ENCODE measurements at places on chromosomes 7 and 10.

DNA sequence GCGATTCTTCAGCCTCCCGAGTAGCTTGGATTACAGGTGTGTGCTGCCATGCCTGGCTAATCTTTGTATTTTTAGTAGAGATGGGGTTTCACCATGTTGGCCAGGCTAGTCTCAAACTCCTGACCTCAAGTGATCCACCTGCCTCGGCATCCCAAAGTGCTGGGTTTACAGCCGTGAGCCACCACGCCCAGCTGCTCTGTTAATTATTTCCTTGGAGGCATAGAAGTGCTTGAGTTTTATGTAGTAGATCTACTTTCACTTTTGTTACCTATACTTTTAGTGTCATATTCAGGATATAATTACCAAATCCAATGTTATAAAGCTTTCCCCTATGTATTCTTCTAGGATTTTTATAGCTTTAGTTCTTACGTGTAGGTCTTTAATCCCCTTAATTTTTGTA, 1093.0 kb downstream of the GATA3 start:
- no peak for DNase-seq

DNA sequence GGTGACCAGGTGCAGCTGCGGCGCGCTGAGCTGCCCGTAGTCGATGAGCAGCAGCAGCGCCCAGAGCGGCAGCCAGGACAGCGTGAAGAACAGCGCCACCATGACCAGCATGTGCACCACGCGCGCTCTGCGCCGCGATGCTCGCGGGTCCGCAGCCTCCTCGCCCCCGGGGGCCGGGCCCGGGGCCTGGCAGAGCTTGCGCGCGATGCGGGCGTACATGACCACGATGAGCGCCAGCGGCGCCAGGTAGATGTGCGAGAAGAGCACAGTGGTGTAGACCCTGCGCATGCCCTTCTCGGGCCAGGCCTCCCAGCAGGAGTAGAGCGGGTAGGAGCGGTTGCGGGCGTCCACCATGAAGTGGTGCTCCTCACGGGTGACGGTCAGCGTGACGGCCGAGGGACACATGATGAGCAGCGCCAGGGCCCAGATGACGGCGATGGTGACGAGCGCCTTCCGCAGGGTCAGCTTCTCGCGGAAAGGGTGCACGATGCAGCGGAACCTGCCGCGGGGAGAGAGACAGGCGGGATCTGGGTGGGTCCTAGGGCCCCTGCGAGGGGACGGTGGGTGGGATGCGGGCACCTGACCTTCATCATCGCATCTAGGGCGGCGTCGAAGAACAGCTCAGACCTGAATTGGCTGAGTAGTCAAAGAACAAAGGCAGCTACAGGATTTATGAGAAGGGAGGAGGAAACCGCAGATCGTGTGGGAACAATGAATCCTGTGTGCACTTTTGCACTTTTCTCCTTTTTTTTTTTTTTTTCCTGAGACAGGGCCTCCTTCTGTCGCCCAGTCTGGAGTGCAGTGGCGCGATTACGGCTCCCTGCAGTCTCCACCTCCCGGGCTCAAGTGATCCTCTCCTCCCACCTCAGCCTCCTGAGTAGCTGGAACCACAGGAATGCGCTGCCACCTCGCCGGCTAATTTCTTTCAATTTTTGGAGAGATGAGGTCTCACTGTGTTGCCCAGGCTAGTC, 22.4 kb upstream of the PPA1 start:
- no peak for DNase-seq

DNA sequence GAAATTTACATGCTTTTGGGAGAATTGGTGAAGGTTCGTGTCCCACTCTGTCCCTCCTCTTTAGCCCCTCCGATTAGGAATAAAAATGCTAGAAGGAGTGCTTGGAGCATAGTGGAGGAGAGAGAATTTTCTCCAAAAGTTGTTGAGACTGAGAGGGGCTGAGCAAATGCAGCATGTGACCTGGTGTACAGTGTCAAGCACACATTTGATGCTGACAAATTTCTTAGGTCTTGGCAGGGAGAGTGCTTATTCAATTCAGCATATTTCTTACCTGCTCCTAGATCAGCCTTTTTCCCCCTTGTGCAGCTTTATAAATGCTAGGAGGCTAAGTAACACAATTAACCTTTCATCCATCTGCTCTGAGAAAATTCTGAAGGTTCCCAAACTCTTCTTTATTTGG, 189.0 kb downstream of the GALNT17 start:
- no peak for DNase-seq

DNA sequence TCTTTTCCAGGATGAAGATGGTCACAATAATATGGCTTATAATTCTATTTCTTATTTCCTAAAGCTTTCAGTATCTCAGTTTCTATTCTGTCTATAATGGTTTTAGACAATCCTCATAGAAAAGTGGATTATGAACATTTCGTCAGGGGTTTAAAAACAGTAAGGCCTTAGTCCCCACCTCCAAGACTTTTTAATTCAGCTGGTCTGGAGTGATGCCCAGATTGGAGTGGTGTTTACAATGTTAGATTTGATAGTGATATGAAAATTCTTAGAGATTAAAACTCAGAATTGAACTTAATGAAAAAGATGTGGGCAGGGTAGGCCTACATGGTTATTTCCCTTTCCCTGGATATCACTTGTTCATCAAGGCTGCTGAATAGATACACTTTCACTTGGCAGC, 1238.3 kb downstream of the SORCS3 start:
- DNase-seq, result no peak

GRCh38 chr7:118708741-118709140, 484.2 kb downstream of the ANKRD7 start:
- no peak for DNase-seq

GRCh38 chr10:99368646-99369045, 39.5 kb downstream of the CNNM1 start:
- DNase-seq, result no peak

GRCh38 chr10:110772454-110773025, 99.2 kb upstream of the PDCD4 start:
- DNase-seq, result no peak

DNA sequence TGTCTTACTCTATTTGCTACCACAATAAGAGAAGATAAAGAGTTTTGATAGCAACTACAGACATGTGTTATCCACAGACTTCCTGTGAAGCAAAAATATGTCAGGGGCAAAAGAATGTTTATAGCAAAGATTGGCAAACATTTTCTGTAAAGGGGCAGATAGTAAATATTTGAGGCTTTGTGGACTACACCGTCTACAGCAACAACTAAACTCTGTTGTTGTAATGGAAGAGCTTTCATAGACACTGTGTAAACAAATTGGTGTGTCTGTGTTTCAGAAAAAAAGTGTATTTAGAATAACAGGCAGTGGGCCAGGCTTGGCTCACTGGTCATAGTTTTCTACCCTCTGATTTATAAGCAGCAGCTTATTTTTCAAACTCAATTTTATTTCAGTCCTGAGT, 521.4 kb downstream of the ANKRD7 start:
- no peak for DNase-seq

GRCh38 chr7:73354821-73355220, 26.9 kb downstream of the FKBP6 start:
- DNase-seq, result no peak

GRCh38 chr7:114832906-114833595, 88.8 kb upstream of the MDFIC start:
- no peak for DNase-seq

- no peak for DNase-seq
Measured at GRCh38 chr10:24706479-24707118, 17.1 kb downstream of the ARHGAP21 start.

DNA sequence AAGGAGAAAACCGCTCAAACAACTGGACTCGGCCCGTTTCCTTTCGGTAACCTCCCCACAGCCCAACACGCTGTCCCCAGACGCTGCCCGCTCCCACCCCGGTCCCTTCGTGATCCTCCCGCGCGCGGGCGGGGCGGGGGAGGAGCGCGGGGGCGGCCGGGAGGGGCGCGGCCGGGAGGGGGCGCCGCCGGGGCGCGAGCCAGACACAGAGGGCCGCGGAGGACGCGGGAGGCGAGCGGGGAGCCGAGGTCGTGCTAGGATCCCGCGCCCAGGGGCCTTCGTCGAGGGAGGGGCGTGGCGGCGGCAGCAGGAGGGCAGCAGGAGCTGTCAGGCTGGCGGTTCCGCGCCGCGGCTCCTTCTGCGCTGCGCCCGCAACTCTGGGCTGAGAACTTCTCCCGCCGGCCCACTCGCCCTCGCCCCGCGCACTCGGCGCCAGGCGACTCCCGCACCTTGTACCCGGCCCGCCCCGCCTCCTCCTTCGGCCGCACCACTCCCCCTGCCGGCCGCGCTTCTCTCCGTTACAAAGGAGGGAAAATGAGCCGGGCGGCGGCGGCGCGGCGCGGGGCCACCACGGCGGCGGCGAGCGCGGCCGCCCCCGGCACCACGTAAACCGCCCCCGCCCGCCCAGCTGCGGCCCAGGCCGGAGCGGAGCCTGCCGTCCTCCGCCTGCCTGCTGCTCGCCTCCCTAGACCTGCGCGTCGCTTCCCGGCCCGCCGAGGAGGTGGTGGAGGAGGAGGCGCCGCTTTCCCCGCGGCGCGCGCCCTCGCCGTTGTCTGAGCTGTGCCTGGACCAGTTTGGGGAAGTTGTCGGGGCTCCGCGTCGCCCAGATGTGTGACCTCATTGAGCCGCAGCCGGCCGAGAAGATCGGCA, at the start of gene CDK14:
Gene CDK14, plus strand, starts transcription at position 521 of the 870 bp plus-strand sequence. Its CDS starts 307 bp downstream, at position 828.
- DNase-seq, result no peak

- no peak for DNase-seq
Measured at GRCh38 chr10:103842605-103843004, 12.8 kb downstream of the SH3PXD2A start.

GRCh38 chr7:100221767-100222444, 2.2 kb downstream of the PVRIG start:
- DNase-seq, result no peak

DNA sequence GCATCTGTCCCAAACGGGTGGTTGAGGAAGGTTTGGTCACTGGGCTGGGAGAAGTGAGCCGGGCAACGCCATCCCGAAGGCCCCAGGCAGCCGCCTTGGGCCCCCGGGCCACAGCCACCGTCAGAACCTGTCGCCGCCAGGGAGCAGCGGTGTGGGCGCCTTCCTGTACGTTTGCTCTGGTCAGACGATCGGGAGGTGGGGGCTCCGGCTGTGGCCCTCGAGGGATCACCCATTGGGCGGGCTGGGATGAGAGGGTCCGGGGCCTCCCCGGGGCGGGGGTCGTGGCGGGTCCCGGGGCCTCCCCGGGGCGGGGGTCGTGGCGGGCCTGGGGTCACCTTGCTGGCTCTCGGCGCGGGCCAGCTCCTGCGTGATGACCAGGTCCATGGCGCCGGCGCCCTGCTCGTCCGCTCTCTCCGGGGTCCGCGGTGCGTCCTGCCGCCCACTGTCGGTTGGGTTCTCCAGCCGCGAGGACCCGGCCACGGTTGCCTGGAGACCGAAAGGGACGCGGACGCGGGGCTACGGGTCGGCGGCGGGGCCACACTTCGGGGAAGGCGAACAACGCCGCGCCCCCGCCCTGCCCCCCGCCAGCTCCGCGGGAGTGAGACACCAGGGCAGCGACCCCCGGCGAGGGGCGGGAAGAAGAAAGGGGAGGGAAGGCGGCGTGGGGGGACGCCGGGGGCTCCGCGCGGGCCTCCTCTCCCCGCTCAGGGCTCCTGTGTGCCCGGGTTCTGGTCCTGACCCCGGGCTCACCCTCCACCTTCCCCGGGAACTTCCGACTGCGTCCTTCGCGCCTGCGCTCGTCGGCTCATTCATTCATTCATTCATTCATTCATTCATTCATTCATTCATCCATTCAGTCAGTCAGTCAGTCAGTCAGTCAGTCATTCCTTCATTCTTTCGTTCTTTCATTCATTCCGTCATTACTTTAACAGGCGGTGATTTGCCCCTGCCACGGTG, at the start of gene CFAP46:
Gene CFAP46, minus strand, starts transcription at position 470 of the 957 bp plus-strand sequence. Its CDS starts 86 bp downstream, at position 384.
- no peak for DNase-seq

- no peak for DNase-seq
Measured at GRCh38 chr10:132848291-132848701, 62.3 kb upstream of the NKX6-2 start.

Data from NCI-H187 treated with DMSO at 0.1 percent for 48 hours (cell line).